ENCODE measurements at places on chromosomes 6 and 20.

- no peak for DNase-seq
Measured at GRCh38 chr6:39350723-39351505, 28.4 kb upstream of the KCNK16 start.

- DNase-seq, result no peak
Measured at GRCh38 chr6:87155842-87156815, 764 bp downstream of the ZNF292 start.

DNA sequence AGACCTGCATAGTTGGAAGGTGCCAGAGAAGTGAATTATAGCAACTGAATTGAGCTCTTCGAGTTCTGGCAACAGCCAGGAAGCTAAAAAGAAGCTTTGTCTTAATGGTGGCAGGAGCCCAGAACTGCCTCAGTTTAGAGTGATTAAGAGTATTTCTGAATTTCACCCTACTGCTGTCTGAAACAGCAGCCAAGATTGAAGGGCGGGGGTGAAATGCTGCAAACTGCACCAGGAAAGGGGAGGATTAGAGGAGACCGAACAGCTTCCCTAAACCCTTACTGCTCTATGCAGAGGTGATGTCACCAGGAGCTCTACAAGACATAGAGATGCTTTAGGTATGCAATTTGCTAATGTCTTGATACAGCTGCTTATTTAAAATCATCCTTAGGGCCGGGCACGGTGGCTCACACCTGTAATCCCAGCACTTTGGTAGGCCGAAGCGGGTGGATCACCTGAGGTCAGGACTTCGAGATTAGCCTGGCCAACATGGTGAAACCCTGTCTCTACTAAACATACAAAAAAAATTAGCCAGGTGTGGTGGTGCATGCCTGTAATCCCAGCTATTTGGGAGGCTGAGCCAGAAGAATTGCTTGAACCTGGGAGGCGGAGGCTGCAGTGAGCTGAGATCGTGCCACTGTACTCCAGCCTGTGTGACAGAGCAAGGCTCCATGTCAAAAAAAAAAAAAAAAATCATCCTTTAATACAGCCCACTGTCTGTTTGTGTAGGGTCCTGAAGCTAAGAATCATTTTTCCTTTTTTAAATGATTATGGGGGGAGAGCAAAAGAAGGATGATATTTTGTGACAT is 91.7 kb upstream of the IYD start:
- no peak for DNase-seq

- no peak for DNase-seq
Measured at GRCh38 chr6:83113258-83113657, 45.8 kb downstream of the DOP1A start.

GRCh38 chr6:170003027-170003426 is 251.6 kb downstream of the ERMARD start:
- DNase-seq, result no peak

GRCh38 chr6:10668126-10668917 is 26.1 kb downstream of the C6orf52 start:
- DNase-seq, result no peak

- DNase-seq, result no peak
Measured at GRCh38 chr6:4563156-4563555, 213.0 kb upstream of the CDYL start.

DNA sequence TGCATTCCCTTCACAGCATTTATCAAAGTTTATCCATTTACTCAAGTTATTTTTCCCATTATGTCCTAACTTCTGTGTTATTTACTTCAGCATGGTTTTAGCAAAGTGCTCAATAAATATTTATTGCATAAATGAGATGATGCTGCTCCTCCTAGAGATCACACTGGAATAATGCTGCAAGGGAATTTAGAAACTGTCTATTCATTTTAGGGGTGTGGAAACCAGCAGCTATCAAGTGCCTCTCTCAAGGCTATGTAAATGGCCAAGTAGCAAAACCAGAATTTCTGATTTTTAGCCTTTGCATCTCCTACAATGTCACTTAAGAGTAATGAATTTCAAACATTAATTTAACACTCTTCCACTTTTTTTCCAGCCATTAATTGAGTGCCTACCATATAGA is 316.2 kb downstream of the COL12A1 start:
- DNase-seq, result no peak

- DNase-seq, result no peak
Measured at GRCh38 chr6:137861550-137862337, 5.3 kb upstream of the TNFAIP3 start.

GRCh38 chr6:164247106-164247505 is 832.6 kb downstream of the QKI start:
- no peak for DNase-seq

GRCh38 chr6:357261-357790 is 34.2 kb upstream of the IRF4 start:
- DNase-seq, result no peak

DNA sequence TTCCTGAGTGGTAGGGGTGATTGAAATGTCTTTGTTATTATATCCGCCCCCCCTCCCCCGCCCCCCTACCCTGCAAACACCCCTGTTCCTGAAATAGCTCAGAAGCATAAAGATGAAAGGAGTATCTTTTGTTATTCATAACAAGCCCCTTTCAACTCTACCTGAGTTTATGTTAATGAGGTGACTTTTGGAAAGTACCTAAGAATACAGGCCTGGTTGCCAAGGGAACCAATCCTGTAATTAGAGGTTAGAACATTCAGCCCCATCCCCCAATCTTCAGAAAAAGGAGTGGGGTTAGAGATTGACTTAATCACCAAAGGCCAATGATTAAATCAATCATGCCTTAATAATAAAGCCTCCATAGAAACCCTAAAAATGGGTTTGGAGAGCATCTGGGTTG is 979.2 kb upstream of the GJE1 start:
- DNase-seq, result no peak

GRCh38 chr6:162220876-162221275 is 506.7 kb downstream of the PRKN start:
- DNase-seq, result no peak

- DNase-seq, result peak; percentile 74
Measured at GRCh38 chr20:62791301-62792181, 4.7 kb upstream of the MRGBP start.

- DNase-seq, result no peak
Measured at GRCh38 chr6:7540595-7540994, 876 bp upstream of the DSP start.

- no peak for DNase-seq
Measured at GRCh38 chr6:139542351-139542750, 167.9 kb upstream of the CITED2 start.

- DNase-seq, result no peak
Measured at GRCh38 chr20:61316346-61316745, 64.3 kb downstream of the CDH4 start.

GRCh38 chr20:47295129-47295813 is 61.2 kb downstream of the ZMYND8 start:
- no peak for DNase-seq

- DNase-seq, result no peak
Measured at GRCh38 chr20:55439070-55439469, 566.2 kb downstream of the CBLN4 start.

- DNase-seq, result no peak
Measured at GRCh38 chr20:64110411-64111068, 3.2 kb upstream of the NPBWR2 start.

DNA sequence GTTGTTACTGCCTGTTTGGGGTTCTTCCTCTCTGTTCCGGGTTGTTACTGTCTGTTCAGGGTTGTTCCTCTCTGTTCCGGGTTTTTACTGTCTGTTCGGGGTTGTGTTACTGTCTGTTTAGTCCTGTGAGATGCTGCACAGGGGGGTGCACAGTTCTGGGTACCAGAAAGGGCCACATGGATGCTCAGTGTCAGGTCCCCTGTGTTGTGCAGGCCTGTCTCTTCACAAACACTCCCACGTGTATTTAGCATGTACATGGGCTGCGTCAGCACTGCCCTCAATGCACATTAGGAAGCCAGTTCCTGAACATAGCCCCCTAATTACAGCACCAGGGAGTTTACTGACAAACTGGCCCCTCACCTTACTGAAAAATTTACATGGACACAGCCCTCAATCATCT is 118.5 kb downstream of the DLL1 start:
- DNase-seq, result no peak

DNA sequence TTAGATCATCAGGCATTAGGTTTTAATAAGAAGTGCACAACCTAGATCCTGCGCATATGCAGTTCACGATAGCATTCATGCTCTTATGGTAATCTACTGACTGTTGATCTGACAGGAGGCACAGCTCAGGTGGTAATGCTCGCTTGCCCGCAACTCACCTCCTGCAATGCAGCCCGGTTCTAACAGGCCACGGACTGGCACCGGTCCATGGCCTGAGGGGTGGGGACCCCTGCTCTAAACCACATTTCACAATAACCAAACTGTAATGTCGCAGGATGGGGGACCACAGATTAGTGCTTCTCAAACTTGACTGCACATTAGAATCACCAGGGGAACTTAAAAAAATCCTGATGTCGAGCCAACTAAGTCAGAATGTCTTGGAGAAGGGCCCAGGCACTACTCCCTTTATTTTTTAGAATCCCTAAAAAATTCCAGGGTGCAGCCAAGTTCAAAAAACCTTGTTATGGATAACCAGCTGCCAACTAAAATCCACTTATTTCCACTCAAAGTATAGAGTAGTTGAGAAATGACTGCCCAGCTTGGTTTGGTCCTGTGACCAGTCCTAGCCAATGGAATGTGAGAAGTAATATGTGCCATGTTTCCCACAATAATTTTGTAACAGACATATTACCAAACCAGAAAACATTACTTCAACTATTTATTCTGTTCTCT is 3.1 kb downstream of the SHPRH start:
- no peak for DNase-seq

GRCh38 chr6:56655249-56655648 is 12.6 kb upstream of the DST start:
- no peak for DNase-seq

DNA sequence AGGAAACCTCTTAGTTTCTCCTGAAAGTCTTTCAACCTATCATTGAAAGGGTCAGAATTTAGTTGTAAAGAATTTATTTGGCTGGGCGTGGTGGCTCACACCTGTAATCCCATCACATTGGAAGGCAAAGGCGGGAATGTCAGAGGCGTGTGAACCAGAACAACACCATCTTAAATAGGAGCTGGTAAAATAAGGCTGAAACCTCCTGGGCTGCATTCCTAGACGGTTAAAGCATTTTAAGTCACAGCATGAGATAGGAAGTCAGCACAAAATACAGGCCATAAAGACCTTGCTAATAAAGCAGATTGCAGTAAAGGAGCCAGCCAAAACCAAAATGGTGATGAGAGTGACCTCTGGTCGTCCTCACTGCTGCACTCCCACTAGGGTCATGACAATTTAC is 29.6 kb downstream of the OR2B2 start:
- no peak for DNase-seq

DNA sequence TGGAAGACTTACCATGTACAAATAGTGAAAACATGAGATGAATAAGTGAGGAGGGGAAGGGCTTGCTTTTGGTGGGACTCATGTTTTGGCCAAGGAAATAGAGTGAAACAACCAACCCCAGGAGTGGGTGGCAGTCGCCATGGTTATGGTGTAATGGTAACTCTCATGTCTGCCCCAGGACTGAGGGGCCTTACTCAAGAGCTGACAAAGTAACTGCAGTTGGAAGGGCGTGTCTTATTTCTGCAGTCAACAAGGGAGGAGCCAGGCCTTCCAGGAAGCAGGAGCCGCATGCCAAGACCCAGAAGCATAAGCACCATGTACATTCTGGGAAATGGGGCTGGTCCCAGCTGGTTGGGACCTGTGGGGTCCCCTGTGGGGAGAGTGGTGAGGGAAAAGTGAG is 108.5 kb downstream of the UNC5CL start:
- DNase-seq, result no peak

GRCh38 chr20:31560746-31561598 is 44.1 kb upstream of the ID1 start:
- peak; percentile 90 for DNase-seq

DNA sequence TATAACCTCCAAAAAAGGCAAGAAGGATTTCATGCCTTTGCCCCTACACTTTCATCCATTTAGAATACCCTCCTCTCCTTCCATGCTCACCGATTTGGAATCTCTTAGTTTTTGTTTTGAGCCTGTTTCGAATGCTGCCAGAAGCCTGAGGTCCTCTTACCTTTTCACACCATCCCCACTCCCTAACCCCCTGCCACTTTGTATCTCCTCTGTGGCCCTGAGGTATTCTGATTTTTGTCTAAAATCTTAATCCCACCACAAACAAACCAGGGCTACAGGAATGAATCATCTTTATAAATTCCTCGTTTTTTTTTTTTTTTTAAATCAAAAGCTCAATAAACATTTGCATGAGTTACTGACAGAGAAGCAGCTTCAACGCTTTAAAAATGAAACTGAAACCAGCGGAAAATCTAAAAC is 1.6 kb upstream of the RPS12 start:
- no peak for DNase-seq

GRCh38 chr20:18034039-18034438 is 23.7 kb downstream of the OVOL2 start:
- DNase-seq, result no peak

GRCh38 chr6:52725535-52726192 is 37.6 kb downstream of the GSTA2 start:
- DNase-seq, result no peak

GRCh38 chr6:113361014-113361645 is 496.0 kb upstream of the MARCKS start:
- no peak for DNase-seq

- peak; percentile 23 for DNase-seq
Measured at GRCh38 chr6:4316867-4317400, 181.6 kb upstream of the ECI2 start.

GRCh38 chr6:41470029-41470330 is 76.2 kb upstream of the FOXP4 start:
- DNase-seq, result no peak

DNA sequence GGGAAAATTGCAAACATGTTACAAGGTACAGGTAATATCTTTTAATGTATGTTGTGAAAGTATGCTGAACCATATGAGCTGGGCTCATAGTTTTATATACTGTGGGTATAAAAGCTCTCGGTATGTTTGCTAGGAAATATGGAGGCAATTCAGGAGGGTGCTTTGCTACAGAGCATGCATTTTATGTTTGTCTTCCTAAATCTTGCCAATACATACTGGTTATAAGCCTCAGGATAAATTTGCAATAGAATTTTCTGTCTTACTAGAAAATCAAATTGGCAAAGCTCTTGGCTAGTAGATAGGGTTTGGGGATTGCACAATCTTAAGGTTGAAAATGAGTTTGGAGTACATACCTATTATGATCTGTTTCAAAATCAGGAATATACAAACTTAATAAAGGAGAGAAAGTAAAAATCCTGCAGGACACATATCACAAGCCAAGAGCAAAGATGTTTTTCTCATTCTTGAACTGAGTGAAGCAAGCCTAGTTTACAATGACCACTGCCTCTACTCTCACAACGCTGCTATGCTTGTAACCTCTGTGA is 751.2 kb downstream of the HDGFL1 start:
- DNase-seq, result no peak

DNA sequence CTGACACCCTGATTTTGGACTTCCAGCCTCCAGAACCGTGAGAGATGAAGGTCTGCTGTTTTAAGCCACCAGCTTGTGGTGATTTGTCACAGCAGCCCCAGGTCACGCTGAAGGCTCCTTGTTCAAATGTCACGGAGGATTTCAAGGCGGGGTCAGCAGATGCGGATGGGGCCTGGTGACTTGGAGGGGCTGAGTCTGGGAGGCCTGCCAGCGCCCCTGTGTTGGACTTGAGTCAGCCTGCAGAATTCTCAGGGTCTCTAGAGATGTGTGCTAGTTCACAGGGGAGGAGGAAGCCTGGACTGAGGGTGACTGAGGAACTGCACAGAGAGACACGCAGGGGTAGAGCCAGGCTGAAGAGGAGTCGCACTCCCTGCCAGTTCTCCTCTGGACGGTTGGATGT is 19.5 kb upstream of the TAF4 start:
- DNase-seq, result no peak

GRCh38 chr20:21301940-21302663 is 1.0 kb upstream of the XRN2 start:
- no peak for DNase-seq

GRCh38 chr6:2085657-2086056 is 159.7 kb downstream of the GMDS start:
- DNase-seq, result no peak
